ENCODE measurements at places on chromosomes 7 and 10.
A peak's percentile ranks its signal among the peaks of the same experiment; 100 is the strongest.

GRCh38 chr10:117680601-117681000 is 138.1 kb downstream of the EMX2 start:
- DNase-seq: no peak

GRCh38 chr7:1844336-1844950 is 174.4 kb downstream of the ELFN1 start:
- no peak for DNase-seq

DNA sequence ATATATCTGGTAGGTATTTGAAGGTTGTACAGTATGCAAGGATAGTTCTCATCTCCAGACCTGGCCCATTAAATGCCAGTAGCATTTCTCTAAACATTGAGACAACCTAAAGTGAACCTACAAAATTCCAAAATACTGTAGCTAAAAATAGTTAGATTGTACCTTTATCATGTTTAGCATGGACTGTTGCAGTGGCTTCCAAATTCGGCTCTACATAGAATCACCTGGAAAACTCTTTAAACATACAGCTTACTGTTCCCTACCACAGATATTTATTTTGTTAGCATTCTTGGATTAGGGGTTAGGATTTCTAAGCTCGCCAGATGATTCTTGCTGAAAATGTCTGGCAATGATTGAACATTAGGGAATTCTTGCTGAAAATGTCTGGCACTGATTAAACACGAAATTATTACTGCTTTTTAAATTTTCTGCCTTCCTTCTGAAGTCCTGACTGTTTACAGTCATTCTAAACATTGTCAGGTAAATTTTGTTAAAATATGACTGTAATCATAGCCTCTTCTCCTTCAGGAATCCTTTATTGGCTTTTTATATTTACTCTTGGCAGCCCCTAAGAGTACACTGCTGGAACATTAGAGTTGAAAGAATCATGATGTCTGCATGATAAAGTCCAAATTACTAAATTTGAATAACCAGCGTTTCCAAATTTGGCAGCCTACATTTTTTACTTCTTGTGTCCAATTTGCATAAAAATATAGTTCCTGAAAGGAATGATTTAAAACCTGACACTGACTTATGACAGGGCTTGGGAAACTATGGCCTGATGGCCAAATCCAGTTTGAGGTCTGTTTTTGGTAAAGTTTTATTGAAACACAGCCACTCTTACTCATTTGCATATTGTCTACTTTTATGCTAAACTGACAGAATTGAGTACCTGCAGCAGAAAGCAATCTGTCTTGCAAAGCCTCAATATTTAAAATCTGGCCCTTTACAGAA is 40.3 kb downstream of the SHOC2 start:
- DNase-seq: no peak

DNA sequence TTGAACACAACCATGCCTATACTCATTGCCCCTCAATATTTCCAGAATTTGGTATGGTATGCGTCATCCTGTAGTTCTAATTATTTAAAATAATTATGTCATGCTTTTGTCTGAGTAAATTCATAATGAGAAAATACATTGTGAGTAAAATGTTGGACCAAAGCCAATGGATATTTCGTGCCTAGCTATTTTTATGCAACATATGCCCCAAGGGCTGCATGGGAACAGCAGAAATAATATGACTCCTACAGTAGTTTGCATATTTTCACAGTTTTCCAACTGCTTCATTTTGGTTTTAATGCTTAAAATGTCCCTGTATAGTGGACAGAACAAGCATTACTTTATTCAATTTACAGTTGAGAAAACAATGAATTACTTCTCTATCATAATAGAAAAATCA is 1115.6 kb upstream of the GHITM start:
- no peak for DNase-seq

DNA sequence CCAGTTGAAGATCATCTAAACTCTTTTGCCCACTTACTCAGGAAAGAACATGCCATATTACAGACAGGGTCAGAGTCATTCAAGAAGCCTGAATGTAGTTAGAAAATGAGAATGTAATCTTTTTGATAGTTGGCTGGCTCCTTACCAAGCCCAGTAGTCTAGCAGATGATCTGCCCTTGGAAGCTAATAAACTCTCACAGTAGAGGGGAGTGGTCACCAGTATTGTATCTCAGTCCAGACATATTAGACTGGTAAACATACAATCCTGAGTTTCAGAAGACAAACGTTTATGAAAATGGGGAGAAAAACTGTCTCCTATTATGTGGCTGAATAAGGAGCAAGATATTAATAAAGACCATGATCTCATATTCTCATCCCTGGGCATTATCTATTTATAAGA is 65.3 kb downstream of the SEPTIN7 start:
- no peak for DNase-seq

GRCh38 chr7:38052786-38053185 is 125.3 kb upstream of the STARD3NL start:
- DNase-seq: no peak

DNA sequence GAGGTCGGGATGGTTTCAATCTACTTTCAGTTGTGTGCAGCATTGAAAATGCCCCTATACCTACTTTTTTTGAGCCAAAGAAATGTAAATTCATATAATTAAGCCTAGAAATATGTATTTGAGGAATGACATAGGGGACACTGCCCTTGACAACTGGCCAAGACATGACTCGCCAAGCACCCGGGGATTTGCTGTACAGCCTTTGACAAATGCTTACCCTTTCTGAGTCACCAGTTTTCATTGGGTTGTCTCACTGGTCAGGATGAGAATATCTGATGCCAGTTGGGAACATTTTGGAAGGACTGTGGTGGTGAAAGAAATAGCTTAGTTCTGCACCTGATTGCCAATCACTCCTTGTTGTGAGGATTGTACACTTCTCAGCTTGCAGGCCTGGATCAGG is 166.8 kb upstream of the HABP2 start:
- no peak for DNase-seq

GRCh38 chr7:117127585-117128168 is 174.4 kb downstream of the ST7 start:
- peak; percentile 29 for DNase-seq

GRCh38 chr7:92010215-92010614 is 69.6 kb downstream of the AKAP9 start:
- DNase-seq: peak; percentile 1

DNA sequence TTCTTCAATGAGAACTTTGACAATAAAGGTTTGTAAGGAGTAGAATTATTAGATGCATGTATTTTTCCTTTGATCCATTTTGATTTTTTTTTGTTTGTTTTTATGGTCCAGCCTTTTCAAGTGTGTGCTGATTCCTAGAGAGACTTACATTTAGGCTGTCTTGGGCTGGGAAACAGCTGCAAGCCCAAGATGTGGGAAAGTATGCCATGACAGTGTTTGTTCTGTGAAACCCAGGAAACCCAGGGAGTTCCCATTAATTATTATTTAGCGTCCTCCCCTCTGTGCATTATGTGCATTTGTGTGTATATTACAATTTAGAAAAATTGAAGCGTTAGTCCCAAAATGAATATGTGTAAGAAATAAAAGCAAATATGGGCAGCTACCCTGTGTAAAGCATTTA is 216.7 kb downstream of the ABCA13 start:
- no peak for DNase-seq

DNA sequence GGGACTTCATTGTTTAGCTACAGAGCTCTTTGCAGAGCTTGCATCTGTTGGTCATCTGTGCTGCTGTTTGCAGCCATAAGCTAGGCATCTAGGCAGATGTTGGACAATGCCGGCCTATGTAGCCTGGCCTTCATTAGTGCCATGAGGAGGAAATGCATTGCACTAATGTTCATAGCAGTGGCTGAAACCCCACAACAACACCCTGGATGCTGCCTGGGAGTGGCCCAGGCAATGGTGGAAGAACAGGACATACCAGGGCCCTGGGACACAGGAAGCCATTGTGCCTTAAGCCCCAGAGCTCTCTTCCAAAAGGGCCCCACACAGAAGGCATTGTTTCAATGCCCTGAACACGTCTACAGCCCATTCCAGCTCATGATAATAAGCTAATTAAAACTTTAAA is 131.5 kb upstream of the LYZL1 start:
- no peak for DNase-seq

- peak; percentile 25 for DNase-seq
These were observed 50.2 kb upstream of the BAMBI start for GRCh38 chr10:28627102-28627501.

GRCh38 chr7:155594961-155595366 is 48.6 kb upstream of the CNPY1 start:
- peak; percentile 93 for DNase-seq
